ENCODE measurements at places on chromosomes 13 and 19.

- DNase-seq, result no peak
Measured at GRCh38 chr13:99193152-99193551, 7.5 kb upstream of the UBAC2 start.

- DNase-seq, result peak; percentile 56
Measured at GRCh38 chr19:17025991-17026658, 485 bp downstream of the CPAMD8 start.

- DNase-seq, result no peak
Measured at GRCh38 chr13:112651311-112651710, 38.5 kb upstream of the ATP11A start.

GRCh38 chr13:41029629-41030028, 10.5 kb upstream of the ELF1 start:
- DNase-seq, result no peak

GRCh38 chr13:49550942-49551644, 34.3 kb downstream of the RCBTB1 start:
- no peak for DNase-seq

DNA sequence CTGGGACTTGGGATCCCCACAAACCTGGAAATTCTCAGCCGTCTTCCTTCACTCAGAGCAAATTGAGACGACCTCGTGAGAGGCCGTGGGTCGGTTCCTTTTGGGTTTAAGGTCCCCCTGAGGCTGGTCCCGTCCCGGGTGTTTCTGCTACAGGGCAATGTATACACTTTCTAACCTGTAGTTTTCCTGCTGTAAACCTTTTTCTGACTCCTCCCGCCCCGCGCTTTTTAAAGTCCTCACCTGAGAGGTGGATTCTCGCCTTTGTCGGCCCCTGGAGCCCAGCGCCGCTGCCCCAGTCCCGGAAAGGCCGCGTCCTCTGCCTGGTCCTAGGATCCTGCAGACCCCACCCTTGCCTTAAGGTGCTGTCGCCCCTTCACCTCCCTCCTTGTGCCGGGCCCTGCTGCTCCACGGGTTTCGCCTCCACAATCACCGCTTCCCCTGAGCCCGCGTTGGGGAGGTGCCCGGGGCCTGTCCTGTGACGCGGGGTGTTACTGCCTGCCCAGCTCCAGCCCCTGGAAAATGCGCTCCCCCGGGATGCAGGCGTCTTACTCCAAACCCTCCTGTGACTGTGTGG, 391 bp downstream of the ZNF761 start:
- no peak for DNase-seq
